ENCODE measurements at places on chromosomes 1 and 21. TPM values are rescaled to one million over a fixed set of nuclear protein-coding genes. Genes with fewer than 3 reads are reported as not detected.

GRCh38 chr1:906600-907420, 16.9 kb upstream of the SAMD11 start:
- DNase-seq, result no peak

Gene CCDC17
- 1.7 TPM for polyA plus RNA-seq

DNA sequence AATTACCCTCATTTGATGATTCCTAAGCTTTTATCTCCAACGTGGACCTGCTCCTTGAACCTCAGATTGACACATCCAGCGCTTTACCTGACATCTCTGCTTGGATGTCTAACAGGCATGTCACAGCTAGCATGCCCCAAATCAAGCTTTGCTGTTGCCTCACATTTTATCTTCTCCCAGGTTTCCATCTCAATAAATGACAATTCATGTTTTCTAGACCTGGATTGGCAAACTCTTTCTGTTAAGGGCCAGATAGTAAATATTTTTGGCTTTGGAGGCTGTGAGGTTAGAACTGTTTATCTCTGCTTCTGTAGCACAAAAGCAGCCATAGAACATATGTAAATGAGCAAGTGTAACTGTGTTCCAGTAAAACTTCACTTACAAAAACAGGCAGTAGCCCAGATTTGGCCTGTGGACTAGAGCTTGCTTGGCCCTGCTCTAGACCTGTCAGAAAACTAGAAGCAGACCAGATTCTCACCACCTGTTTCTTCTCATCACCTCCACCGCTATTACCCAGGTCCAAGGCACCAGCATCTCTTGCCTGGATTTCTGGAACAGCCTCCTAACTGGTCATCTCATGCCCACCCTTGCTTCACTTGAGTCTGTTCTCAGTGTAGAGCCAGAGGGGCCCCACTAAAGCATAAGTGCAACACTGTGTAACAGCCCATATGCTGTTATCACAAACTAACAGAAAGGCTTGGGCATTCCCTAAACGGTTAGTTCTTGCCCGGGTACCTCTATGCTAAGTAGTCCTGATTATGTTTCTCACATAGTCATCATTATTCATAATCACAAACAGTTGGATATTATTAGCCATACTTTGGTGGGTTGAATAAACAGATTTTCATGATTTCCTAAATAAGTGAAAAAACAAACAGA, 42.3 kb downstream of the UBE4B start:
- DNase-seq, result no peak

GRCh38 chr1:37449936-37450335, 24.4 kb upstream of the ZC3H12A start:
- no peak for DNase-seq

DNA sequence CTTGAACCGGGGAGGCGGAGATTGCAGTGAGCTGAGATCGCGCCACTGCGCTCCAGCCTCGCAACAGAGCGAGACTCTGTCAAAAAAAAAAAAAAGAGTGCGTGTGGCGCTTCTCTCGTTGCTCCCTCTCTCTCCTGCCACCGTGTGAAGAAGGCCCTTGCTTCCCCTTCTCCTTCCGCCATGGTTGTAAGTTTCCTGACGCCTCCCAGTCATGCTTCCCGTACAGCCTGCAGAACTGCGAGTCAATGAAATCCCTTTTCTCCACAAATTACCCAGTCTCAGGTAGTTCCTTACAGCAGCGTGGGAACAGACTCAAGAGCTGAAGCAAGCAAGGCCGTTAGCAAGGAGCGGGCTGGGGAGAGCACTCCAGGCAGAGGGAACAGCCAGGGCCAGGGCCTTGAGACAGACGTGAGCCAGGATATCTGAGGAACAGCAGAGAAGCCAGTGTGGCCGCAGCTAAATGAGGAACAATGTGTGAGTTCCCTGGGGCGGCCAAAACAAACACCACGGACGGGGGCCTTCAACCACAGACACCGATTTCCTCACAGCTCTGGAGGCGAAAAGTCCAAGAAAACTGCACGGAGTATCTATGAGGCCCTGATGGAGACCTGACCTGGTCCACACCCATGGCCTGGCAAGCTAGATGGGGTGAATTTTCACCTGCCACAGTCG, 54.2 kb upstream of the ETS2 start:
- no peak for DNase-seq

Gene ADGRL4
- polyA plus RNA-seq, result 8.4 TPM

GRCh38 chr1:233439721-233440120, 112.2 kb downstream of the MAP3K21 start:
- no peak for DNase-seq

Gene OR2L2
- polyA plus RNA-seq, result 0.44 TPM

Gene GNAT2
- not detected for polyA plus RNA-seq

DNA sequence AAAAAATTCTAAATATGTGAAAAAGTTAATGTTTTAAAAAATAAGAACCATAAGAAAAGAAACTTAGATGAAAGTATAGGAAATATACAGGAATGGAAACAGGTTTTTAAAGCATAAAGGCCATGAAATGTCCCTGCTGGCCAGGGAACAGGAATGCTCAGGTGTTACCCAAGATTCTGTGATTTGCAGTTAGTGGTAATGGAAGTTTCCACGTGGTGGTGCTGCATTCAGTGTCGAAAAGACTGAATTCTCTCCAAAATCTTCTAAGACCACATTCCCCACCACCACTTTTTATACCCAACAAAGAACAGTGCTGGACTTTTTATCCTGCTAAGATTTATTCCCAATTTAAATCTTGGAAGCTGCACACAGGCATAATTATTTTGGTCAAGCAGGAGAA, 126.2 kb downstream of the PRRX1 start:
- DNase-seq, result no peak

DNA sequence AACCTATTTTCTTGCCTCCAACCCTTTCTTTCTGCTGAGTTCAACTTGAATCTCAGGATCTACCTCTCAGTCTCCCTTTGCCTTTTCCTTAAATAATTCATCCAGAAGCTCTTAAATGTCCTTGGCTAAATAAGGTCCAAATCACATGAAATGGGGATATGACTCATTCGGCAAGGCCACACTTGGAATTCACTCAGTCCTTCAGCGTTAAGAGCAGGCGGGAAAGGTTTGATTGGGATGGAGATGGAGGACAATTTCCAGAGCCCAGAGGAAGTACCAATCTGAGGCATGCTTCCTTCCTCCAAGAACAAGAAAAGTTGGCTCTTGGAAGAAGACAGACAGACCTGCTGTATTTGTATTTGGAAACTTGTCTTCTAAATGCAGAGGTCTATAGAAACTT, 128.5 kb downstream of the PROX1 start:
- no peak for DNase-seq

DNA sequence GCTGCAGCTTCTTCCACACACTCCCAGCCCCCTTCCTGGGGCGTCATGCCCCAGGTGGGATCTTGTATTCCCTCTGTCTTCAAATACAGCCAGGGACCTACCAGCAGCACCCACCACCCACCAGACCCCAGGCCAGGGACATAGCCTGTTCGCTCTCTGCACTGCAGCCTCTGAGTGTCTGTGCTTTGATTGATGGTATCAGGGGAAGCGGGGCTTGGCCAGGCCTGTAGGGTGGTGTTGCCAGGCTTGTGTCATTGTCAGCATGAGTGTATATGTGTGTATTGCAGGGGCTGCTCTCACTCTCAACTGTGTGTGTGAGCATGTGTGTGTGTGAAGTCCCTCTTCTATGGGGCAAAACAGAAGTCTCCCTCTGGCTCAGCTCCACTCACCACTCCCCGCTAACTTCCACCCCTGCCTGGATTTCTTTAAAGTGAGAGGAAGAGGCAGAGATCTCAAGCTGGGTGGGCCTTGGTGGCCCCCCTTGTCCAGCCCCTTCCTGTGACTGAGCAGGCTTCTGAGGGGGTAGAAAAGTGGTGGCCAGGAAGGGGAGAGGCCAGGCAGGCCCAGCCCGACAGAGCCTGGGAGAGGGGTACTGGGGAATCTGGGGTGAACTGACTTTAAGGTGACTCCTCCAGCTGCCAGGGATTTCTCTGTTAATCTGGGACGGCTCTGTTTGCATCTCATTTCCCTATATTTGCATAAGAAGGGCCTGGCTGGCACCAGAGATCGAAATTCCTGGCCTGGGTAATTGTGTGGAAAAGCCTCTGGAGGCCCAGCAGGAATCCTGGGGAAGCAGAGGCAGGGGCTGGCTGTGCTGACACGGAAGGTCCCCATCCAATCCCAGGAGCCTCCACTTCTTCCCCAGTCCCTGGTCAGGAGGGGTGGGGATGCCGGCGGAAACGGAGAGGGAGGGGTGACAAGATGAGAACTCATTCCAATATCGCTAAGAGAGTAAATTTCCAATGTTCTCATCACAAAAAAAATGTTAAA, 18.6 kb upstream of the ADGRB2 start:
- peak; percentile 86 for DNase-seq

Gene MAP3K7CL
- 3.6 TPM for polyA plus RNA-seq

All from spinal cord (tissue), 10 donors.